ENCODE measurements at places on chromosomes 2 and 18.

DNA sequence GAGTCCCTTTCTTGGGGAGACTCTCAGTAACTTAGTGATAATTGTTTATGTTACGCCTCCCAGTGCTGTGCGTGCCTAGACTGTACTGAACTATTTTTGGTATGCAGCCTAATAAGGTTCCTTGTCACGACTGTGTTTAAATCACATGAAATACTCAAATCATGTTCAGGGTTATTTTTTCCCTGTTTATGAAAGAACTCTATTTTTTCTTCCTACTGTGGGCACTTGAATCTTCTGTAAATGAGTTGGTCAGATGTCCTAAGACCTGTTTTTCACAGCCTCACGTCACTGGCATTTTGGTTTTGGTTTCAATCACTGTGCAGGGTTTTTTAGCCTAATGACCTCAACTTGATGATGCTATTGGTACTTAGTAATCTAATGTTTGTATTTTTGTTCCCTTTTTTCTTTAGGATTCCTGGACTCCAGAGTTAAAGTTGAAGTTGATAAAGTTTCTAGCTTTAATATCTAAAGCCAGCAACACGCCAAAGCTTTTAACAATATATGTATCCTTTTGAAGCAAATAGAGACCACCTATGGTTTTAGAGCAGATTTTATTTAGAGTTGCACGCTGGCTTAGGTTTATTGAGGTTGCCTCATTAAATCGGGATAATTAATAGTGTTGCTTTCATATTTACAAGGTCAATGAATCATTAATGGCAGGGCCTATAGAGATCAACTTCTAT lies 24.0 kb downstream of the ARMC9 start:
- no peak for DNase-seq

DNA sequence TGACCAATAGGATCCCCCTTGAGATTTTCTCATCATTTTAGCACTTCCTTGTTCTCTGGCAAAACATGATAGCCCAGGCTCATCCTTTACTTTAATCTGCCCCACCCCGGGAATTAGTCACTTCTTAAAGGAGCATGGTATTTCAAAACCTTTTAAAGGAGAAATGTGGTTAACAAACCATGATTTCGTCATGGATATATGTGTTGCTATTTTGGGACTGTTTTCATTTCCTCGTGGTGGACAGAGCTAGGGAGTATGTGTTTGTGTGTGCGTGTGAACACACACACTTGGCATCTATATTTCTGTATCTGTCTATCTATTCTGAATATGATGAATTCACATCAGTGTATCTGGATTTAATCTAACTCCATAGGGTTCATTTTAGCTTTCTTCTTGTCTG lies 128.1 kb downstream of the BIRC6 start:
- DNase-seq, result peak; percentile 96

DNA sequence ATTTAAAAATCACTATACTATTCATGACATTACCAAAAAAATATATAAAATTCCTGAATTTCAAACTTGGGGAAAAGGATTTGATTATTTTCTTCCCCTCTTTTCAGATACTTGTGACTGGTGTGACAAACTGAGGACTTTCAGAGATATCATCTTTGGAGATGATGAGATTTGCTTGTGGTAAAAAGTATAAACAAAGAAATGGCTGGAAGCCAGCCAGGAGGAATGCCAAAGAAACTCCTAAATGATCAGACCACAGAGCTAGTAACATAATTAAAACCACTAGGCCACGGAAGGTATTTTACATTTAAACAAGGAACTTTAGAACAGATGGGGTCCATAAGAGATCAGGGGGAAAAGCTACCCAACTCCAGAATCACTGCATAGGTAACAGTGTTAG lies 58.7 kb downstream of the PIGN start:
- peak; percentile 84 for DNase-seq

DNA sequence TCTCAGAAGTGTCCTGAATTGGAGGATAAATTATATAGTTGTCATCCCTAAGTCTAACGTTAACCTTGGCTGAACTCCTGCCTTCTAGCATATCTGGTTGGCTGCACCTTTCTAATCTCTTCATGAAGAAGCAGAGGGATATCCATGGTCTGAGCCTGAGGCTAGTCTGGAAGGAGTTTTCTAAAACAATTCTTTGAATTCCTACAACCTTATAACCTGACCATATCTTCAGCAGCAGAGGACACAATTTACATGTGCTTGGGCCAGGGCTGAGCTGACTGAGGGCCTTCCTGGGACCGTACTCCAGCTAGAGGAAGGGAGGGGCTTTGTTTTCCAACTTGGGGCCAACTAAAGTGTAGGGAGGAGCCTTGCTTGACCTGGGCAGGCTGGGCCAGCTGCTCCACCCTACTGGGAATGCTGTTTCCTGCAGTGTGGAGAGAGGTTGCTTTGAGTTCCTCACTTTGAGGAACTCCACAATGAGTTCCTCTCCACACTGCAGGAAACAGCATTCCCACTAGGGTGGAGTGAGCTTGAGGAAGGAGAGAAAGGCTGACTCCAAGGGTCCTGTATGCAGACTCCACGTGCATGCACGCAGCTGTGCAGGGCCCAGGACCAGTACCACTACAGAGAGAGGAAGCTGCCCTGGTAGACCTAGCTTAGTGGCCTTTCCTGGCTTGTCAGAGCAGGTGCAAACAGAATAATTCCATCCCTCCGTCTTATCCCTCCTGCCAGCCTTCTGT lies 19.6 kb downstream of the CEP68 start:
- no peak for DNase-seq

- no peak for DNase-seq
Observed at GRCh38 chr2:40218679-40219078, 233.2 kb downstream of the SLC8A1 start.

DNA sequence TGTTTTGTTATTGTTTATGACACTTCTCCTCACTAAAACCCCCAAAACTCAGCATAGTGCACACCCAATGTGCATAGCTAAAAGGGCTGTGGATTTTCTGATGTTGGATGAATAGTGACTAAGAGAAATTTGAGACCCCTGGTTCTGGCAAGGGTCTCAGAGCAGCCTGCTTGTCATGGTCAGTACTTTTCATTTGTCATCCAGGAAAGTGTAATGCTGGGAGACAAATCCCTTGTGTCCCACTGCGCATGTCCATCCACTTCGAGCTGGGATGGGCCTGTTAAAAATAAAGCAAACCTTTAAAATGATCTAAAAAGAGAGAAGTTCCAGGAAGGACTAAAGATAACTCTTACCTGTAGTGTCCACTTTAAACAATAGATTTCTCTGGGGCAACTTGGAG lies 46.9 kb upstream of the LYPD1 start:
- no peak for DNase-seq

GRCh38 chr2:239831861-239832489 lies 193.2 kb downstream of the NDUFA10 start:
- no peak for DNase-seq

GRCh38 chr18:13216711-13217465 lies 1.7 kb upstream of the LDLRAD4 start:
- no peak for DNase-seq

Data from fibroblast of skin of left quadriceps (primary cell).